Pericardium fibroblast (primary cell): ENCODE measurements at places on chromosomes 13 and 19. TPM values are rescaled to one million over a fixed set of nuclear protein-coding genes. Genes with fewer than 3 reads are reported as not detected.

CCDC169 gene
- total RNA-seq = 0.23 and 3.3 TPM in 2 replicates

CD320 gene
- total RNA-seq = 57.7 and 58.6 TPM in 2 replicates

IGFL2 gene
- total RNA-seq = not detected in 2 replicates

FUT1 gene
- 0.17 and 1.8 TPM in 2 replicates for total RNA-seq

LHB gene
- not detected in 2 replicates for total RNA-seq

CCDC70 gene
- total RNA-seq = not detected in 2 replicates

ARHGAP45 gene
- 0.26 and 0.47 TPM in 2 replicates for total RNA-seq

CEACAM3 gene
- not detected in 2 replicates for total RNA-seq

IL17D gene
- 7.5 and 16.8 TPM in 2 replicates for total RNA-seq

U2AF2 gene
- total RNA-seq = 82.9 and 105 TPM in 2 replicates

ZNF416 gene
- total RNA-seq = 5.5 and 6.6 TPM in 2 replicates

OR7C1 gene
- total RNA-seq = not detected in 2 replicates

PCDH17 gene
- total RNA-seq = under 0.01 and 31.2 TPM in 2 replicates

MCEMP1 gene
- total RNA-seq = not detected in 2 replicates

BABAM1 gene
- total RNA-seq = 50.9 and 80.4 TPM in 2 replicates

GJA3 gene
- total RNA-seq = 0.12 and 0.34 TPM in 2 replicates

MAMSTR gene
- total RNA-seq = 3.2 and 3.8 TPM in 2 replicates

SLITRK6 gene
- 0.93 and 2.9 TPM in 2 replicates for total RNA-seq

ADPRHL1 gene
- 0.23 and 0.60 TPM in 2 replicates for total RNA-seq

SERPINE3 gene
- total RNA-seq = not detected in 2 replicates

LAIR1 gene
- not detected in 2 replicates for total RNA-seq

LIM2 gene
- not detected in 2 replicates for total RNA-seq

FUT6 gene
- total RNA-seq = not detected in 2 replicates

OR7D2 gene
- total RNA-seq = not detected in 2 replicates

ZNF547 gene
- 2.1 and 3.8 TPM in 2 replicates for total RNA-seq

HIPK4 gene
- total RNA-seq = 0.17 TPM in 1 of 2 replicates, not detected in the other

CALR3 gene
- total RNA-seq = not detected in 2 replicates

KASH5 gene
- total RNA-seq = not detected in 2 replicates
